WTC11 (cell line): ENCODE measurements at places on chromosomes 1 and 21. TPM values are rescaled to one million over a fixed set of nuclear protein-coding genes. Genes with fewer than 3 reads are reported as not detected.

The C8B gene
- 0.30 to 0.46 TPM in 2 of 3 replicates, not detected in the other for total RNA-seq

The GSTM5 gene
- total RNA-seq = 0.09 to 0.16 TPM (median 0.11 TPM) in 3 replicates

The CRP gene
- 0.68 to 1.1 TPM (median 0.85 TPM) in 3 replicates for total RNA-seq

DNA sequence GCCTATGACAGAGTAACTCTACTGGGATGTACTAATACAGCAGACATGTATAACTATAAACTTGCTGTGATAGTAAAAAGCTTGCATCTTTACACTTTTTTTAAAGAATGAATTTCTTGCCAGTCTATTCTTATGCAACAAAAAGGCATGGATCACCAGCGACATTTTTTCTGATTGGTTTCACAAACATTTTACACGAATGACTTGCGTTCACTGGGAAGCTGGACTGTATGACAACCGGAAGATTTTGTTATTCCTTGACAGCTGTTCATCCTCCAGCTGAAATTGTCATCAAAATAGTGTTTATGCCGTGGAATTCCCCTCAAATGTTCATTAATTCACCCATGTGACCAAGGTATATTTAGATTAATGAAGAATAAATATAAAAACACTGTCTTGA is 131.0 kb downstream of the XPR1 start:
- no peak for DNase-seq

GRCh38 chr1:225541383-225541782 is 111.5 kb downstream of the ENAH start:
- no peak for DNase-seq

GRCh38 chr21:43938751-43939442 is 73.2 kb upstream of the TRAPPC10 start:
- peak; percentile 94 for DNase-seq

GRCh38 chr1:201754353-201754752 is 74.6 kb upstream of the IPO9 start:
- no peak for DNase-seq

DNA sequence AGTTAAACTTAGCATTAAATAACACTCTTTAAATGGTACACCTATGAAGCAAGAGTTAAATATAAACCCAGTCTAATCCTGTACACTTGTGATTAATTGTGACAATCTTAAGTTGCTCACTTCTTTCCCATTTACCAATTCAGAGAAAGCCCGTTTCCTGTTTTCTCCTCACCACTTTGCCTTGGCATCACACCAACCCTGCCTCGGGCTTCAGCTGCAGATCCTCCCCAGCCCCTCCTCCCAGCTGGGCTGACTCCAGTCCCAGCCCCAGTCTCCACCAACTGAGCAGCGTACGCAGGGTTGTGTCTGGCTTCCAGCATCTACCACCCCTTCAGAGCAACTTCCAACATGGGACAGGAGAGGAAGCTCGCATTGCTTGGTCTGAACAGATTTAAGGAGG is 4.1 kb downstream of the PYCR2 start:
- no peak for DNase-seq

GRCh38 chr1:42955311-42956063 is 3.2 kb downstream of the SLC2A1 start:
- no peak for DNase-seq

GRCh38 chr1:159946242-159947187 is 1.1 kb upstream of the IGSF9 start:
- DNase-seq = no peak

DNA sequence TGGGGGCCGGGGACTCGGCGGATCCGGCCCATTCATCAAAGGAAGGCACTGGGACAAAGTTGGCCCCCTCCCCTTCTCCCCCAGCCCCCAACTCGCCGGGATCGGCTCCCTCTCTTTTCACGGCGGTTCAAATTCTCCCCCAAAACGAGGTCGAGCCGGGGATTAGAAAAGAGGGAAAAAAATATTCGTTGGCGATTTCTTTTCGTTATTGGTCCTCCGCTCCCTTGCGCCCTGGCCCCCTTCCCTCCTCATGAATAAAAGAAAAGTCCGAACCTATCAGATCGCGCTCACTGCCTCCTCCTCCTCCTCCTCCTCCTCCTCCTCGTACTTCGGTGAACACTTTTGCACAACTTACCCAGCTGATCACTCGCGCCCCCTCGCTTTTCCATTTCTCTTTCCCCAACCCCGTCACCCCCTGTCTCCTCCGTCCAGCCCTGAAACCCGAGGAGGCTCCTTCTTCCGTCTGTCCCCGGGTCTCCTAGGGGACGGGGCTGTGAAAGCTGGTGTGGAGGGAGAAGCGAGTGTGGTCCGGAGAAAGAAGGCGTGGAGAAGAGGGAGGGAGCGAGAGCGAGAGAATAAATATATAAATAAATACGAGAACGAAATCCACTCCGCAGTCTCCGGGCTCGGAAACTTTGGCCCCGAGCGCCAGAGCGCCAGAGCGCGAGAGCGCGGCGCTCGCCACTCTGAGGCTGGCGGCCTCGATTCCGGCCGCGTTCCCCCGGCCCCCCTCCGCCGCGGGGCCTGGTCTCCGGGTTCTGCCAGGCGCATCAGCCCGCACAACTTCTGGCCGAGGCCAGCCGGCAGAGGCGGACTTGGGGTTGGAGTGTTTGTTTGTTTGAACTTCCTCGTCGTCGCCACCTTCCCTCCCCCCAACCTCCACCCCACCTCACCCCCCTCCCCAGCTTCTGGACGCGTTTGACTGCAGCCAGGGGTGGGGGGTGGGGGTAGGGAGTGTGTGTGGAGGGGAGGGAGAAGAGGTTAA is at the start of gene PAX7:
PAX7 (plus strand) TSS at position 336 of the 985 bp plus-strand sequence. CDS start 758 bp downstream, outside the sequence.
- peak; percentile 83 for DNase-seq

GRCh38 chr1:178609015-178609414 is 96.1 kb downstream of the TEX35 start:
- no peak for DNase-seq

DNA sequence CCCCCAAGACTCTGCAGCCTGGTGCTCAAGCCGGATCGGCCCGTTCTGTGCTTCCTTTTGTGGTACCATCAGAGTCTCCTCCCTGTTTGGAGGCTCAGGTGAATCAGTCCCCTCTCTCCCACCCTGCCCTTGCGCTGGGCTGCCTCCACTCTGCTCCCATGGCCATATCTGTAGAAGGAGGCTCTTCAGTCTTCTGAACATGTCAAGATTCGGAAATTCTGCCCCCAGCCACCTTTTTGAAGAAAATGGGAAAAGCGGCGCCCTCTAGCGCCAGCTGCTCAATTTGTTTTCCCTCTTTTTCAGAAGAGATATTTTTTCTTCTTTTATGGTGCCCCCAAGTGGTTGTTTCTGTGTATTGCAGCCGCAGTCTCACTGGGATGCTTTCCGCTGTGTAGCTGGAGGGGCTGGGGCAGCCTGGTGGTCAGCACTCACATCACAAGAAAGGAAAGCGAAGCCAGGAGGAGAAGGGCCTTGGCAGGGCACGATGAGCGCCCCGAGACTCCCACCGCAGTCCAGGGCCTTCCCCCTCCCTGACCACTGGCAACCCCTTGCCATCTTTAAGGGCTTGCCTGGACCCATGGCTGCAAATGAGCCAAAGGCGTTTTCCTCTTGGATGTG is 58.4 kb upstream of the CACNA1E start:
- peak; percentile 91 for DNase-seq

DNA sequence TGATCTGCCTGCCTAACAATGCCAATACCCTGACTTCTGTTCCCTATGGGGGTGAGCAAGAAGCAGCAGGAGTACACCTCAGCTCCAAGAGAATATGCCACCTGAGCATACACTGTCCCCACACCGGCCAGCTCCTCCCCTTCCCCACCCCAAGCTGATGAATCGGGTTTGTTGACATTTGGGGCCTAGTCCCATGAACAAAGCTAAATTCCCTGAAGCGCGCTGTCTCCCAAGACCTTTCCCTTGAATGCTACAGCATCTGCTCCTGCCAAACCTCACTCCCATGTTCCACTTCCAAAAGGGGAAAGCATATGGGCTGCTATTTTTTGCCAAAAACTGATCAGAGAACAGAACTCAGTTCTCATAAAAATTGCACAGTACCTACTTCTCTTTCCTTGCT is 220.4 kb upstream of the CAMK1G start:
- no peak for DNase-seq

DNA sequence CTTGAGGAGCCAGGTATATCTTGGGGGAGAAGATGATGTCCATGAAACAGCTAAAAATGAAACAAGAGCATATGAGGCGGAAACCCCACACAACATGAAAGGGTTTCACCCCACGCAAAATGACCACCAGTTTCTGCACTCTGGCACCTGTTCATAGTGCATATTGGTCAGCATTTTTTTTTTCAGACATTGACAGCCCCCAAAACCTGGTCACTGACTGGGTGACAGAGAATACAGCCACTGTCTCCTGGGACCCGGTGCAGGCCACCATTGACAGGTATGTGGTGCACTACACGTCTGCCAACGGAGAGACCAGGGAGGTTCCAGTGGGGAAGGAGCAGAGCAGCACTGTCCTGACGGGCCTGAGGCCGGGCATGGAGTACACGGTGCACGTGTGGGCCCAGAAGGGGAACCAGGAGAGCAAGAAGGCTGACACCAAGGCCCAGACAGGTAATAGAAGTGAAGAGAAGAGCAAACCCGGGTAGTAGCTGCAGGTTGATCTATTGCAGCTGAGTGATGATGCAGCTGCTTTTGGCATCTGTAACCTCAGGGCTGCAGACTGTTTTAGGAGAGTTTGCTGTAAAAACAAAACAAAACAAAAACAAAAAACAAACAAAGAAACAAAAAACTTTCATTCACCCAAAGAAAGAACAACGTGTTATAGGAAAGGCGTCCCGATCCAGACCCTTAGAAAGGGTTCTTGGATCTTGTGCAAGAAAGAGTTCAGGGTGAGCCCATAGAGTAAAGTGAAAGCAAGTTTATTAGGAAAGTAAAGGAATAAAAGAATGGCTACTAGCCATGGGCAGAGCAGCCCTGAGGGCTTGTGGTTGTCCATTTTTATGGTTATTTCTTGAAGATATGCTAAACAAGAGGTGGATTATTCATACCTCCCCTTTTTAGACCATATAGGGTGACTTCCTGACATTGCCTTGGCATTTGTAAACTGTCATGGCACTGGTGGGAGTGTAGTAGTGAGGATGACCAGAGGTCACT is 51.0 kb downstream of the TNN start:
- DNase-seq = no peak

DNA sequence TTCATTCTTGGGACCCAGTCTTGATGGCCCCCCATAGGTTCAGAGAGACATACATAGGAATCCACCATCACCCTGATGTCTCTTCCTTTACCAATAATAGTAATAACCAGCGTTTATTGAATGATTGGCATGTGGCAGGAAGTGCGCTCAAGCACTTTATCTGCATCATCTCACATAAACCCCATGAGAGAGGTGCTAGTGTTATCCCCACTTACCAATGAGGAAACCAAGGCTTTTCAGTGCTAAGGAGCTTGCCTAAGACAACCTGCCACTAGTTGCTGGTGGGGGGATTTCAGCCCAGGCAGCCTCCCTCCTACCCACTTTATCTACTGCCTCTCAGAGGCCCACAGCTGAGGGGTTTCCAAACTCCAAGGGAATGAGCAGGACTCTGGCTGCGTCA is 7.7 kb downstream of the LGR6 start:
- no peak for DNase-seq

DNA sequence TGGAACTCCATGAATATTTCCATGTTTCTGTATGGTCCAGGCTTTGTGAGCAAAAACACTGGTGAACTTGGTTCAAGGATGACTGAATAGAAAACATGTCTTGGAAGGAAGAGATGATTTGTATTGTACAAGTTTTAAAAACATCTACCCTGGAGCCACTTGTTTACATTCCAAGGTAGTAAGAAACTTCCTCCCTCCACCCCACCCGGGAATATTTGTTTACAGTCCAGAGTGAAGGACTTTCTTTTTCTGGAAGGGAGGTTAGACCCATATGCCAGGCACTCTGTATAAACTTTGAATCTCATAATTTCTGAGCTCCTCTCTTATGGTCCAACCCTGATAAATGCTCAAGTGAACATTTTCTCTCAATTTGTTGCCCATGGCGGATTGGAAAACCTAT is 323.3 kb upstream of the LYPLAL1 start:
- DNase-seq = no peak

- no peak for DNase-seq
Measured at GRCh38 chr1:5611431-5611830, 380.8 kb downstream of the NPHP4 start.

DNA sequence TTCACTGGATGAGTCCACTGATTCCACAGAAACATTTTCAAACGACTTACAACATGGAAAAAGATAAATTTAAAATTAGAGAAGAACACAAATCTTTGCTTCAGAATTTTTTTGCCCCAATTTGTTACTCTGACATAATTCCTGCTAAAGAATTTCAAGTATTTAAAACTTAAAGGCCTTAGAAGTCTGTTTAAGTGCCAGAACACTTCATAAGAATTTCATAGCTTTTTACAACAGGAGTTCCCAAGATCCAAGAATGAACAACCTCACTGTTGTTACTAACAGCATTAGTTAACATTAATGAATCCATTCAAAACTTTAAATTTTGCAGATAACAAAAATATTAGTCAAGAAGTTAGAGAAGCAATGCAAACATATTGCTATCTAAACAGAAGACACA is 31.7 kb downstream of the ARHGAP29 start:
- DNase-seq = no peak

DNA sequence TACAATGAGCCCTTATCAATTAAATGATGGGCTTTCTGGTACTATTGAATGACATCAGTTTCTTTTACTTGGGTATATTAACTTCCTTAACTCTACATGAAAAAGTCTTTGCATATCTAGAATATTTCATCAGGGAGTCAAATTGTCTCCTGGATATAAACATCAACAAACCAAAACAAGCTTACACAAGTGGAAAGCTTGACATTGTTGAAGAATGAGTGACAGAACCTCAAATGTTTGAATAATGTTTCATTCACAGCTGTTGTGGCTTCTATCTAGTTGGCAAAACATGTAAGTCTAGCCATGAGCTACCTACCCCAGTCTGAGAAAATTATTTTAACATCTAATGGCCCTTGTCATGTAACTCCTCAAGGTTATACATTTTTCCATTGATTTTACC is 604.8 kb upstream of the ADAMTS5 start:
- DNase-seq = no peak

GRCh38 chr1:34690269-34690668 is 64.6 kb upstream of the GJB5 start:
- no peak for DNase-seq

DNA sequence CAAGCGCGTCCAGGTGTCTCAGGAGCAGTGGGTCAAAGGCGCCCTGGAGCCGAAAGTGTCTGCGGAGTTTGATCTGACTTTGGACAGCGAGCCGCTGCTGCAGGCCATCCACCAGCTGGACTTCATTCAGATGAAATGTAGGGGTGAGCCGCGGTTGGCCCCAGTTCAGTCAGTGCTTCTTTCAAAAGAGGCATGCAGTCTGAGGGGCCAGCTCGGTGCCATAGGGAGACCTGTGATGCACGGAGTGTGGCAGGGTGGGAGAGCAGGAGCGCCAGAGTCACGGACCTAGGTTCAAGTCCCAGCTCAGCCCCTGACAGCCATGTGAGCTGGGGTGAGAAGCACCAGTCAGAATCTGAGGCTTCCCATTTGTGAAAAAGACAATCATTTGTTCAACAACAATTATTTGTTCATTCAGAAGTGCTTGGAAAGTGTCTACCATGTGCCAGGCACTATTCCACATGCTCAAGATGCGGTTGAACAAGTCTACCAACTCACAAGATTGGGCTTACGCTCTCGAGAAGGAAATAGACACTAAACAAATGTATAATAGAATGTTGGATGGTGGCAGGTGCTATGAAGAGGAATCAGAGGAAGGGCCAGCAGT is 39.5 kb upstream of the GNPAT start:
- no peak for DNase-seq

GRCh38 chr1:186236921-186237320 is 138.1 kb downstream of the TPR start:
- DNase-seq = no peak
